Fibroblast of the conjunctiva (primary cell): ENCODE measurements at places on chromosomes 3 and 15.

DNA sequence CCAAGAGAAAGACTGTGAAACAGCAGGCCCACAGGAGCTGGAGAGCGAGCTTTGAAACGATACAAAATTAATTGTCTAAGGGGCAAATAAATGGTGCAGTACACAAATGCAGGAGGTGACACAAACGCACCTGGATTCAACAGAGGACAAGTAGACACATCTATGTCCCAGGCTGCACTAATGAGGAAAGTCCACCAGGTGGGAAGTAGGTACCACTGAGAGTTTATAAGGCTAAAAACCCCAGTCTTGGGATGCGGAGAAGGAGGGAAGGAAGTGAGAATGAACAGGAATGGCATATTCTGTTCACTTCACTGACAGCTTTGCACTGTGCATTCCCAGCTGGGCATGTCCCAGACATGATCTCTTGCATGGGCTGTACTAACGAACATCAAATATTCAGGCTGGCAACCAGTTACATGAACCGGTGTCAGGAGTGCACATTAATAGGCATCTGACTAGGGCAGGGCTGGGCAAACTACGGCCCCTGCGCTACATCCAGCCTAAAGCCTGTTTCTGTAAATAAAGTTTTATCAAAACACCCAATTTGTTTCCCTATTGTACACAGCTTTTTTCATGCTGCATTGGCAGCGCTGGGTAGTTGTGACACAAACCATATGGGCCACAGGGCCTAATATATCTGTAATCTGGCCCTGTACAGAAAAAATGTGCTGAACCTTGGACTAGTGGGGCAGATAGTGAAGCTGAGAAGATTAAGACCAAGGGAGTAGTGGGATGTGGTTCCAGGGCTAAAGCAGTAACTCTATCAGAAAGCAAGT lies 107.0 kb downstream of the IGF2BP2 start:
- DNase-seq, result no peak

DNA sequence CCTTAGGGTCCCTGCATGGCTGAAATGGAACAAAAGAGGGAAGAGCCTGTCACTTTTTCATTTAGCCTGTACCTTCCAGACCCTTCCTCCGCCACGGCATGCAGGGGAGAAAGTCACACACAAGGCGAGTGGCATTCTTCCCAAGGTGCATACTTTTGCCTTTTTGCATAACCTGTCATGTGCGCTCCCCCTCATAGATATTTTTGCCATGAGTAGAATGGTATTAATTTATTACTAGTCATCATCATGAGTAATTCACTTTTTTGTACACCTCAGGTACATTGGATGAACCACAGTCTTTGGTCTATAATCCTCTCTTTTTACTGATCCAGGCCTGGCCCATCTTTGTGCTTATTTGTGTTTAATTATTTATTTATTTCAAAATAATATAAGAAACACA lies 8.9 kb upstream of the BUB1B start:
- no peak for DNase-seq

- DNase-seq, result no peak
Measured at GRCh38 chr15:101180620-101181307, 71.1 kb downstream of the CHSY1 start.

DNA sequence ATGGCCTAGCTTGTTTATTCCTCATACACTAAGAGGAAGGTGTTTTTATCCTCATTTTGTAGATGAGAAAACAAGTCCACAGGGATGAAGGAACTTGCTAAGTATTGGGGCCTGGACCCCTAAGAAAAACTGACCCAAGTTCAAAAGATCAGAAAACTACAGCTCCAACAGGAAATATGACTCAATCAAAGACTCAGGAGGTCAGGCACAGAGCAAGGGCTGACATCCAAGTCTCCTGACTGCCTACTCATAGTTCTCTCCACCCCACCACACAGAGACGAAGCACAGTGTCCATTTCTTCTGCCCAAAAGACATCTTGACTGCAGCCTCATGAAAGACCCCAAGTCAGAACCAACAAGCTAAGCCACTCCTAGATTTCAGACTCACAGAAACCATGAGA lies 26.9 kb upstream of the TPM1 start:
- DNase-seq, result peak; percentile 50

- DNase-seq, result no peak
Measured at GRCh38 chr3:82354228-82354627, 592.8 kb upstream of the GBE1 start.

DNA sequence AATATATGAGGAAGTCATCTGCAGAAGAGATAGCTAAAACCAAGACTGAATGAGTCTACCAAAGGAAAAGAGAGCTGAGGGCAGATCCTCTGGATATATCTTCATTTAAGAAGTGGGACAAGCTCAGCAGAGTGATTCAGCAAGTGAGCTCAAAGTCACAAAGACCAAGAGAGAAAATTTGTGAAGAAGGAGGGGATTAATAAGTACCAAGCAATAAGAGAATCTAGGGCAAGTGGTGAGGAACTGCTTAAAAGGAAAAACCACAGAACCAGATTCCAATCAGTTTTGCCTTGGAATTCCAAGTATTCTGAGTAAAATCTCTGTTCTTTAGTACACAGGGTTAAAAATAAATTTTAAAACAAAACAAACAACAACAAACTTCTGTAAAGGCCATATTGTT lies 3.6 kb downstream of the EHHADH start:
- no peak for DNase-seq

- DNase-seq, result no peak
Measured at GRCh38 chr15:78752492-78753358, 58.5 kb downstream of the ADAMTS7 start.

DNA sequence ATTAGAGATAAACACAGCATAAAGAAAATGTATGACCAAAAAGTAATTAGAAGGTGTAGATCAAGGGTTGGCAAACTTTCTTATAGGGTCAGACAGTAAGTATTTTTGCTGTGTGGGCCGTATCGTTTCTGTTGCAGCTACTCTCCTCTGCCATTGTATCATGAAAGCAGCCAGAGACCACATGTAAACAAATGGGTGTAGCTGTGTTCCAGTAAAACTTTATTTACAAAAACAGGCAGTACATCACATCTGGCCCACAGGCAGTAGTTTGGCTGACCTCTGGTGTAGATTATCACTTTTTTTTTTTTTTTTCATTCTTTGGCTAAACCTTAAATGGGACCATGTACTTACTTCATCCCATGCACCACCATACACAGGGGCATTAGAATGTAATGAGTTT lies 190.8 kb downstream of the MBNL1 start:
- DNase-seq, result no peak
